Amygdala (tissue), 56 donors: ENCODE measurements at places on chromosomes 1 and 21.
A peak's percentile ranks its signal among the peaks of the same experiment; 100 is the strongest.

GRCh38 chr1:30538993-30539867 lies 184.2 kb downstream of the MATN1 start:
- DNase-seq, result no peak

- peak; percentile 20 for DNase-seq
These were observed 479 bp downstream of the POGK start for GRCh38 chr1:166839600-166840308.

DNA sequence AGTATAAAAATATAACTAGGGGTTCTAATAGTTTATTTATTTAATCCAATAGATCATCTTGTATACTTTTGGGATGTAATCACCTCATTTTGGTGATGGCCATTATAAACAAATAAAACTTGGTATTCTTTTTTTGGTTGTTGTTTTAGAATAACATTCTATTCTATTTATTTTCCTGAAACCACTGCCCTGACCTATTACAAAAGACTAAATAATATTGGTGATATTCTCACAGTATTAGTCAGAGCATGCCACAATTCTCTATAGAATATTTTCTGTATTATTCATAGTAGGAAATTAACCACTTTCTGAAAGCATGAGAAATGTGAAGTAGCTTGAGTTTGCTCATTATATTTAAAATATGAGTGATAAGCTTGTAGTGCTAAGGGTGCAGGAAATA lies 54.1 kb upstream of the LRRC7 start:
- DNase-seq, result no peak

- no peak for DNase-seq
These were observed 152.5 kb downstream of the KCNH1 start for GRCh38 chr1:210981490-210981889.

GRCh38 chr1:204588826-204589225 lies 72.6 kb downstream of the MDM4 start:
- no peak for DNase-seq

GRCh38 chr1:100924991-100925390 lies 29.1 kb downstream of the SLC30A7 start:
- no peak for DNase-seq

DNA sequence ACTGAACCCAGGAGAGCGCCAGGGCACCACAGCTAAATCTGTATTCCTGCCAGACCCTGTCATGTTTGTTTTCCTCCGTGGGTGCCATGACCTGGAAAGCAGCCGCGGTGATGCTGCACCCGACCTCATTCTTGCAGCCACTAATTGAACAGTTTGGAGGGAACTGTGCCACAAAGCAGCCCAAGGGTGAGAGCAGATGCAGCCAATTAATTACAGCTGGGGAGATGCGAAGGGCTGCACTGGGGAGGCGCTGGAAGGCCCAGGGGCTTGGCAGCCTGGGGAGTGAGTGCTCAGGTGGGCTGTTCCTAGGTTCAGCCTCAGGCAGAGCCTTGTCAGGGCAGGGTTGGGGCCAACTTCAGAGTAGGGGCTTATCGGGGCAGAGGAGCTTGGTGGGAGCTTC lies 158.4 kb upstream of the CD34 start:
- DNase-seq, result no peak

DNA sequence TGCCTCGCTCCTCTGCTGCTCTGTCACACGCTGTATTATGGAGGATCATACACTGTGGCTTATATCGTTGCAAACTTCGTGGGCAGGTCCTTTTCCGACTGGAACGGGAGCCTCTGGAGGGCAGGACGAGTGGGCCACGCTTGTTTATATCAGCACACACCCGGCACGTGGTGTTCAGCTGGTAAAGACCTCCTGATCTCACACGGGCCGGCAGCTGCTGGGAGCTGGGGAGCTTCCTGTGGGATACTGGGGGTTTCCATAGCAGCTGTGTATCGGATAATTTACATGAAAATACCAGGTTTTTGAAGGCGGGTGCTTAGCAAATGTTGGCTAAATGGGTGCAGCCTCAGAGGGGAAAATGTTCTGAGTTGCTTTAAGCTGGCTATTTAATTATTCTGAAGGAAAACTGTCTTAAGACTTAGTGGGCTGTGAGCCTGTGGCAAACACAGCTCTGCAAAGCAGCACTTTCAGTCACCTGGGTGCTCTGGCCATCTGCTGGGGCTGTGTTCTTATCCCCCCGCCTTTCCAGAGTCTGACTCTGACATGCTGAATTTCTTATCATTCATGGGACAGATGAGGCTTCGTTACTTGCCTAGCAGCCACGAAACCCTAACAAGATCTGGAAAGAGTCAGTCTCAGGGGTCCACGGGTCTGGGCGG lies 103.6 kb upstream of the GCLM start:
- no peak for DNase-seq

- no peak for DNase-seq
These were observed 88.6 kb upstream of the LYPLAL1 start for GRCh38 chr1:219085082-219085481.

GRCh38 chr1:167136191-167136614 lies 42.3 kb downstream of the STYXL2 start:
- DNase-seq, result no peak

- DNase-seq, result no peak
These were observed 56.4 kb downstream of the SASS6 start for GRCh38 chr1:100076319-100076718.

- no peak for DNase-seq
These were observed 44.6 kb upstream of the SLC30A1 start for GRCh38 chr1:211623515-211623914.

DNA sequence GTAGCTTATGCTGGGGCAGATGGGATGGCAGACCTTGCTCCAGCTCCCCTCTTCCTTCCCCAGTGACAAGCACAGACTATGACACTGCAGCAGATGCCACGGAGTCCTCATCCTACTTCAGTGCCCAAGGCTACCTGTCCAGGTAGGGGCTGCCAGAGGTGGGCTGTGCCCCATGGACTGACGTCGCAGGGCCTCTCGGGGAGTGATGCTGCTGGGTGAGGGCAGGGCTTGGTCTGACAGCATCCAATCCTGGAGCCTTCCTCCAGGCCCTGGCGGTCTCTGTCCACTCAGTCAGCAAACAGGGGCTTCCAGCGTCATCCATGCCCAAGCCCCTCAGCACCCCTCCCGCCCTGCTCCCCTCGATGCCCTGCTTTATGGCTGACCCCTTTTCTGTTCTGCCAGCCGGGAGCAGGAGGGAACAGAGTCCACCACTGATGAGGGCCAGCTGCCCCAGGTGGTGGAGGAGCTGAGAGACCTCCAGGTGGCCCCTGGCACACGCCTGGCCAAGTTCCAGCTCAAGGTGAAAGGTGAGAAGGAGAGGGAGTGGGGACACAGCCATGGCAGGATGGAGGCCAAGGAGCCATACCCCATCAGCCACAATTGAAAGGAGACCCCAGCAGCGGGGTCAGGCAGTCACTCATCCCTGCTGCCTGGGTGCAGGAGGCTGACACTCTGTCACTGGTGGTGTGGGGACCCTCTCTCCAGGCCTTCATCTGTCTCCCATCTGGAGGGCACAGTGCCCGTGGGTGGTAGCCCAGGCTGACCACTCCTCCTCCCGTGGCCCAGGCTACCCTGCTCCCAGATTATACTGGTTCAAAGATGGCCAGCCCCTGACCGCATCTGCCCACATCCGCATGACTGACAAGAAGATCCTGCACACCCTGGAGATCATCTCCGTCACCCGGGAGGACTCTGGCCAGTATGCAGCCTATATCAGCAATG lies 73.6 kb downstream of the TRIM11 start:
- no peak for DNase-seq

DNA sequence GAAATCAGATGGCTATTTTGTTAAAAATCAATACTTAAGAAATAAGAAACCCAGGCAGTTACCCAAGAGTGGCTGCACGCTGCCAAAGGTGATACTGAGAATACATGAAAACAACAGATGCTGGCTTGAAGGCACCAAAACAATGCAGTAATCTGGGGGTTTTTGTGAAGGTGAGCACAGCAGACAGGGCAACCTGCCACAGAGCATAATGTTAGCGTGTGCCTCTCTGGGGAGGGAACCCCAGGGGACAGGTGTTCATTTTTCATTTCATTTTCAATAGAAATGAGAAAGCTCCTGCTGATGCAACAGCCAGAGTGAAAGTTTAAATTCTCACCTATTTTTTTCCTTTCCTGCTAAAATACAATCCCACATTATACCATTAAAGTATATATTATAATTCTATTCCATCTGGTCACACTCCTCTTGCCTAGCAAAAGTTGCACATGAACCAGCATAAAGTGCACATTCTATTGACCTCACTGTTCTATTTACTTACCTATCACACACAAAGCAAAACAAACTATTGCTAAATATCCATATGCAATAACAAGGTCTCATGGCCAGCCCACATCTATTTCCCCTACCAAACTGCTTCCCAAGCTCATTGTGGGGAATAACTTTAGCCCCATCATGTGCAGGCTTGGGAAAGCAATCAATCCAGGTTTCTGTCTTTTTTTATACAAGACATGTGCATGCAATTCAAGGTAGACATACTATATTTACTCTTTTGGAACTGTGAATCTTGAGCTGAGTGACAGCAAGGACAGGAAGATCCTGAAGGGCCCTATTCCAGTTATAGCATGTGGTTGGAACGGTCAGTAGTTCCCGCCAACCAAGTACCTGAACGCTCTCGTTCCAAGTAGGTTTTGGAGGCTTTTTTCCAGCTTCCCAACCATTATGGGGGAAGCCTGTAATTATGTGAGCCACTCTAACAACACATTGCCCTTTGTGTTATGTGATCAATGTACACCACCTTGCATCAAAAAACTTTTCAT lies 173.6 kb downstream of the RERE start:
- no peak for DNase-seq

GRCh38 chr1:176765608-176766007 lies 302.6 kb downstream of the PAPPA2 start:
- DNase-seq, result no peak

DNA sequence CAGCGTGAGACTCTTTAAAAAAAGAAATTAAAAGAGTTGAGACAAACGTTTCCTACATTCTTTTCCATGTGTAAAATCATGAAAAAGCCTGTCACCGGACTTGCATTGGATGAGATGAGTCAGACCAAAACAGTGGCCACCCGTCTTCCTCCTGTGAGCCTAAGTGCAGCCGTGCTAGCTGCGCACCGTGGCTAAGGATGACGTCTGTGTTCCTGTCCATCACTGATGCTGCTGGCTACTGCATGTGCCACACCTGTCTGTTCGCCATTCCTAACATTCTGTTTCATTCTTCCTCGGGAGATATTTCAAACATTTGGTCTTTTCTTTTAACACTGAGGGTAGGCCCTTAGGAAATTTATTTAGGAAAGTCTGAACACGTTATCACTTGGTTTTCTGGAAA lies 31.2 kb downstream of the IFNAR1 start:
- DNase-seq, result no peak

DNA sequence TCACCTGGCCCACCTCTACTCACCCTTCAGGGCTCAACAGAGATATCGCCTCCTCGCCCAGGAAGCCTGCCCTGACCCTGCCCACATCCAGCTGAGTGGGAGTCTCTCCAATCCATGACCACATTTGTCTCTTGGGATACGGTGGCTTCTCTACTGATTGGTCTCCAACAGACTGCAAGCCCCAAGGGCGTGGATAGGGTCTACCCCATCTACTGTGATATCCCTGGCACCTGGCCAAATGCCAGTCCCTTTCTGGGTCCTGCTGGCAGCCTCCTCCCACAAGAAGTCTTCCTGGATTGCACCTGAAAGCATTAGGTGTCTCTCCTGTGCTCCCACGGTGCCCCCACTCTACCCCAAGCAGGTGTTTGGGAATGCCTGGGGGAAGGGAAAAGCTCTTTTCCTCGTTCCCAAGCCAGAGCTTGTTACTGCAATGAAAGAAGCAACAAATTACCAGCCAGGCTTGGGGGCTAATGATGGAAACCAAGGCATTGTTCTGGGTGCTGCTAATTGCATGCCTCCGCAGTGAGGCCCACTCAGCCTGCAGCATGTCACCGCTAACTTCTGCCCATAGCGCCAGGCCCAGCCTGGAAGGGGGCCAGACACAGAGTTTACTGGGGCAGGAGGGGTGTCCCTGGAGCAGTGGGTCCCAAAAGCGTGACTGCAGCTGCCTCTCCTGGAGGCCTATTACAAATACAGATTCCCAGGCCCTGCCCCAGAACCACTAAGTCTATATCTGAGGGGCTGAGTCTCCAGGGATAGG lies 90.7 kb upstream of the IFFO2 start:
- no peak for DNase-seq

DNA sequence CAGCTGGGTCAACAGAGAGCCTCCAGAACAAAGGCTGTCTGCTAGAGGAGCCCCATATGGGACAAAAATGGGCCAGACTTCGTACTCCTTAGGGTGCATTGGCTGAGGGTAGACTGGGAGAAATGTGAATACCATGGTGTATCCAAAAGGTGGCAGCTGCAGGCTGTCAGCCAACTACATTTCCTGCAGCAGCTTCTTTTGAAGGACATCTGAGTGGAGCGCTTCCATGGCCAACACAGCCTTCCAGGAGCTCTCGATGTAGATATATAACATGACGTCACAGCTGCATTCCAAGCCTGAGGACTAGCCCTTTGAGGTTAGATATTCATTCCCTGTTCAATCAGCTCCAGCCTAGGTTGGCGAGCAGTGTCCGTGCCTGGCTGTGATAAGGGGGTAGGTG lies 107.7 kb downstream of the MAB21L3 start:
- DNase-seq, result no peak

DNA sequence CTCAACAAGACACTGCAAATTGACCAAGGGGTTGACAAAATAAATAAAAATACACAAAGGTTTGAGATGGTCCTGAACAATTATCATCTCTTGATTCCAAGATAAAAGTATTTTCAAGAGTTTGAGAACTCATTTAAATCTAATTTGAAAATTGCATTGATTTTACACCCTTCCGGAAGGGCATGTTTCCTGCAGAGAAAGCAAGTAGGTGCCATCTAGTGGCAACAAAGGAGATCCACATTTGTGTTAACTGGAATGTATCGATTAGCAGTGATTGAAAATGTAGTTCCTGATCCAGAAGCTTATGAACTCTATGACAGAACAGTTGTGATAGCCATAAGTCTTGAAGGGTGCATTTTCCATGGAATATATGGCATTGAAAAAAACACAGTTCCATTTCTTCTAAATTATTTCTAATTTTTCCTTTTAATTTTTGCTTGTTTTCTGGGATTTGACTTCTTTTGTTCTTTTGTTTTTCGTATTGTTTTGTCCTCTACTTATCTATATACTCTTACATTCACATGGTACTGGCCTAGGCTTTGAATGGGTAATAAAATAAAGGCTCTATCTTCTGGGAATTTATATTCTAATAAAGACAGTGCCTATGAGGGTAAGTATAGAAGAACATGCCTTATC lies 143.7 kb downstream of the DNM3 start:
- no peak for DNase-seq

- DNase-seq, result no peak
These were observed 2.2 kb downstream of the NUAK2 start for GRCh38 chr1:205319081-205320018.

GRCh38 chr1:222241410-222241809 lies 306.5 kb downstream of the HHIPL2 start:
- DNase-seq, result no peak

- no peak for DNase-seq
These were observed 19.4 kb downstream of the ZBTB40 start for GRCh38 chr1:22471078-22471477.
